ENCODE measurements at places on chromosomes 5 and 9.

GRCh38 chr9:117076571-117077290 is 338.1 kb downstream of the ASTN2 start:
- peak; percentile 23 for DNase-seq

GRCh38 chr9:129669141-129669718 is 3.8 kb downstream of the PRRX2 start:
- no peak for DNase-seq

DNA sequence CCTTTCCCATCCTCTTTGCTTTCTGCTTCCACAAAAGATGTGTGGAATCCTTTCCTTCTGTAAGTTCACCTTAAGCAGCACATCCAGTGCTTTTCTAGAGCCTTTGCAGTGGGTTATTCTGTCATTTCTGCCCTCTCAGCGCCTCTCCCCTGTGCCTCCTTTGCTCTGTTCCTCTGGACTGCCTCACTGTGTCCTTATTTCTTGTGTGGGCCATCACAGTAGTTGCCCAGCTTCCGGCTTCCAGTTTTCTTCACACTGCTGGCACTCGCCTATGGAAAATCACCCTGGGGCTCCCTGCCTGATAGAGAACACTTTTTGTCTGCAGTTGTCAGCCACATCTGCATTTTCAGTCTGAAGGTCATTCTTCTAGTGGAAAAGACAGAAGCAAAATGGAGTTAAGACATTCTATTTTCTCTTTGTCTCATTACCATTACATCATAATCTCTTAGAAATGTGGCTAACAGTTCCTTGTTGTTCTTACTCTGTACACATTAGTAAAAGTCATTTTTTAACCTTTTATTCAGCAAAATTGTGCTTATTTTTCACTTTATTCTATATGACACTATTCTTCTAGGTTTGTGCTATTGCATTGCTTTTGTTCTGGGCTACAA is 64.1 kb upstream of the ZNF608 start:
- no peak for DNase-seq

DNA sequence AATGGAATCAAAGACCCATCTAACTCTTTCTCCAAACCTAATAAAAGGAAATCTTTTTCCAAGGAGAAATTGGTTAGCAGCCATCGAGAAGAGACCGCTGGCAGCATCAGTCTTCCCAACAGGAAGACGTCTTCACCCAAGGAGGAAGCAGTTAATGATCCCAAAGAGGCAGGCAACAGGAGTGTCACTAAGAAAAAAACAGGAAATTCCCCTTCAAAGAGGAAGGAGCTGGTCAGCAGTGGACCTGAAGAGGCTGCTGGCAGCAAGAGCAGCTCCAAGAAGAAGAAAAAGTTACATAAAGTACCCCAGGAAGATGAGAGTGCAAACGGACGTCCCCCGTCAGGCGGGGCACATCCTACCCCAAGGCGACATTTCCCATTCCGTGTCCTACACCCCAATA is 143.7 kb downstream of the ELAVL2 start:
- no peak for DNase-seq

GRCh38 chr9:6896562-6896961 is 138.8 kb downstream of the KDM4C start:
- no peak for DNase-seq

- DNase-seq = no peak
Observed at GRCh38 chr5:50325237-50325832, 115.8 kb downstream of the EMB start.

- no peak for DNase-seq
Observed at GRCh38 chr5:126455264-126455663, 32.1 kb downstream of the GRAMD2B start.

DNA sequence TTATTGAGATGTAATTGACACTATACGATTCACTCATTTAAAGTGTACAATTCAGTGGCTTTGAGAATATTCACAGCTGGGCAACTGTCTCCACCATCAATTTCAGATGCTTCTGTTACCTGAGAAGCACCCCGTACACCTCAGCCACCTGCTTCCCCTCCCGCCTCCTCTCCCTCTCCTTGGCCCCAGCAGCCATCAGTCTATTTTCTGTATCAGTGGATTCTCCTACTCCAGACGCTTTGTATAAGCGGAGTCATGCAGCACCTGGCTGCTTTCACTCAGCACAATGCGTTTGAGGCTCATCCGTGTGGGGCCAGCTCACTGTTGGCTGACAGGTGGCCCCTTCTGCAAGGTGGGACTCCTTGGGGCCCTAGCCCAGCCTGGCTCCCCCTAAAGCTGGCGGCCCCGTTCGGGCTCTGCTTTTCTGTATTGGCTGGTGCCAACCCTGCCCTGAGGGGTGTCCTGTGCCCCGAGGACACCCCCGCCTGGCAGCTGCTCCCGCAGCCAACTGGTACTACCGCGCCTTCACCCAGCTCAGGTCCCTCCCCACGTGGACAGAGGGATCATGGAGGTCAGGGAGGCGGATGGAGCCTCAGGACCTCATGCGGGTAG is 124.4 kb upstream of the COL5A1 start:
- peak; percentile 96 for DNase-seq

All from NCI-H2171 (cell line).